ENCODE measurements at places on chromosomes 5 and 9.

- no peak for DNase-seq
These were observed 12.9 kb downstream of the FLT4 start for GRCh38 chr5:180636403-180637075.

- DNase-seq: no peak
These were observed 92.1 kb upstream of the FSD1L start for GRCh38 chr9:105355781-105356180.

DNA sequence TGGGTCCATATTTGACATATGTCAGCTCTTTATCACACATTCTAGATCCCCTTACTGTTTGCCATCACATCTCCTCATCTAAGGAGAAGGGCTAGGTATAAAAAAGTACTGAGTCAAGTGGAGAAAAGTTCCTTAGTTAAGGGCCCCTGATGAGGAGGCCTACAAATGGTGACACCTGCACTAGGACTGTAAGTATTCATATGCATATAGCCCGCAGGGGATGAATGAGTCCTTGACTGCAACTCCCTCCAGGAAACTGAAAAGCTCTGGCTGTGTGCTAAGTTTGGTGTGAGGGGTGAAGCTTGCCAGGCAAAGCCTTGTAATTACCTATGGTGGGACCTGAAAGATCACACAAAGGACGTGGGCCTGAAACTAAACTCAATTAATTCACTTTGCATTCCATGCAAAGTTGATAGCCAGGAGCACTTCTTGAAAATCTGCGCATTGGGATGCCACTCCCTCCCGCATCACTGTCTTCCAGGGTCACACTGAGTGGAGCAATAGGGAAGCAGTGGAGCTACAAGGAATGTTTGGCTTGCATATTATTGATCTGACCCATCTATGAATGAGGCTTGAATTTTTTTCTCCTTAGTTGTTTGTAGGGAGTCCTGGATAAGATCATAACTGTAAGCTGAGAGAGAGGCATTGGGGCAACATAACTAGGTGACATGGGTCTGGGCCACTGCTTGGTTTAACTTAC lies 11.9 kb upstream of the EQTN start:
- DNase-seq: no peak

- DNase-seq: no peak
These were observed 532.9 kb downstream of the ANXA1 start for GRCh38 chr9:73684601-73685000.

DNA sequence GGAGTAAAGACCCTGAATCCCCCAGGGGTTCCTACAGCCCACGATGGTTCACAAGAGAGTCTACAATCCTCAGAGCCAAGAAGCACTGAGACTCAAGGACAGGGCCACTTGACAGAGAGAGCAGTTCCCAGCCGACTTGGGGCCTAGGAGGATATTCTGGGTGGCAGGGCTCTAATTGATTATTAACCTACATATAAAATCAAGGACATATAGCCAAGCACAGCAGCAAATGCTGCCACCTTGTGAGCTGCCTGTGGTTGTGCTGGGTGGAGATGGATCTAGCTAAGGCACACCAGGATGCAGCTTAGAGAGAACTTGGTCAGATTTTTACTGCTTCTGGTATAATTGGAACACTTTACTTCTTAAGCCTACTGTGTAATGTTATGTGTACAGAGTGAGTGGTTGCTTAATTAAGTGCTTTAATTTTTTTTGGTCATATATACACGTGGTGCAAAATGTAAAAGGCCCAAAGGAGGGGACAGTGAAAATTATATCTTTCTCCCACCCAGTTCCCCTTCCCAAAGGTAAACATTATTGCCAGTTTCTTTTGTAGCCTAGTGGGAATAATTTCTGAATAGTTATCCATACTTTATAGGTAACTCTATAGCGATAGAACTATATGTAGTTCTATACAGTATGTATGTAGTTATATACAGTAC lies 78.8 kb downstream of the F2RL2 start:
- DNase-seq: no peak

GRCh38 chr9:76192013-76192412 lies 202.2 kb downstream of the RFK start:
- DNase-seq: no peak

DNA sequence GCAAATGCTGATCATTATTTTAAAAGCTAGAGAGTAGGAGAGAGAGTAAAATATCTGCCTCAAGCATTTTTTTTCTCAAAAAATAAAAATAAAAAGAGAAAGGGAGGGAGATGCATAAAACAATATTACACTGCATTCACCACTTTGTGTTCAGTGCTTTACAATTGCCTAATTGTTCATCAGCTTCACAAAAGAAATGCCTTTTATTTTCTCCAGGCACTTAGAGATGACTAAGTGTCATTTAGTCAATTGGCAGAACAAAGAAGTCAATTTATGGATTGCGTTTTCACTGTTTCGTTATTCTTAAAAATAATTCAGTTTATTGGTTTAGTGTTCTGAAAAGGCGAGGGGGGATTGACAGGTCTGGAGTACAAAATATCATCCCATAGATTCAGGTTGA lies 232.5 kb upstream of the CCNH start:
- DNase-seq: no peak

DNA sequence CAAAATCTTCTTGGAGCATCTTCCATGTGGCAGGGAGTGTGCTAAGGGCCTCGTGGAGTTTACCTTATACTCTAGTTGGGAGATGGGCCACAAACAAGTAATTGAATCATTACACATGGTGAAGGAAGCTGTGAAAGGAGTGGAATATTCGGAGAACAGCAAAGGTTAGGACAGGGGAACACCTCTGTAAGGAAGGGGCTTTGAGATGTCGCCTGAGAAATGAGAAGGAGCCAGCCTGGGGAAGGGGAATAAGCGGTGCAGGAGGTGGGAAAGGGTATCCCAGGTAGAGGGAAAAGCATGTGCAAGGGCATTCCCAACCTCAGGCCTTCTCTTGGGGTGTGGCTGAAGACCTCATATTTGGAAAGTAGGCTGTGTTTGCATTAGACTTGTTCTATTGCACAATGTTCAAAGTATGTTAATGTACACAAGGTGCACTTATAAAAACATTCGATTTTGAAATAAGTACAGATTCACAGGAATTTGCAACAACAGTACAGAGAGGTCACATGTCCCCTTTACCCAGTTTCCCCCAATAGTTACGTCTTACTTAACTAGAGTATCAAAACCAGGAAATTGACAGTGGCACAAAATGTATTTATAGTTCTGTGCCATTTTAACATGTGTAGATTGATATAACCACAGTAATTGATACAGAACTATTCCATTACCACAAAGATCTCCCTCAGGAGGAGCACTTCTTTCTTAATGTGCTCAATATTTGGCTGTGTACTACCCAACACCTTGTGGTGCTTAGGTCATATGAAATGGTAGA lies 2.4 kb upstream of the STOM start:
- DNase-seq: no peak

DNA sequence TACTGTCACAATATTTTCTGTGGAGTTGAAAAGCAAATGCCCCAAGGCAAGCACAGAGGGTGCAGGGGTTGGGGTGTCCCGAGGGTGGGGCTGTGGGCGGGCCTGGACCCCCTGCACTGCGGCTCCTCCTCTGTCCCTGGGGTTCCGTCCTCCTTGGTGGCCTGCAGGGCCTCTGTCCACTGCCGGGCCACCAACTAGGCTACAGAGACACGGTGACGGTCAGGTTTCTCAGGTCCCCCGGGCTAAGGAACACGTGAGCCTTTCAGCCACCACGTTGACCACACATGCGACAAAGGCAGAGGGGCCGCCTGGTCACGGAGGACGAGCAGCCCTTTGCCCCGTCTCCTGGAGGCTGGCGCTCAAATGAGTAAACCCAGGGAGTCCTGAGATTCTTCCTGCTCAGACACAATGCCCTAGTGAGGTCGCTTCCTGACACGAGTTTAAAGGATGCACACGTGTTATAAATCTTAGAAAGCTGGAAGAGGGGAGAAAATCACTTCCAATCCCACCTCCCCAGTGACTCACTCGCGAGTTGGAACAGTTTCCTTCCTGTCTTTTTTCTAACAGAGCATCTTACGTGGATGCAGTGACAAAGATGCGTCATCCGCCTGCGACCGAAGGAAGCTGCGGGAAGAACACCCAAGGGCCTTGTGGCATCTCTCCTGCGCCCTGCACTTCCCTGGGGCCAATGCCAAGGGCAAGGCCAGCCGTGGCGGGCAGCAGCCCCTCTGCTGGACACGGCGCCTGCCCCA lies 24.8 kb upstream of the OBP2B start:
- no peak for DNase-seq

DNA sequence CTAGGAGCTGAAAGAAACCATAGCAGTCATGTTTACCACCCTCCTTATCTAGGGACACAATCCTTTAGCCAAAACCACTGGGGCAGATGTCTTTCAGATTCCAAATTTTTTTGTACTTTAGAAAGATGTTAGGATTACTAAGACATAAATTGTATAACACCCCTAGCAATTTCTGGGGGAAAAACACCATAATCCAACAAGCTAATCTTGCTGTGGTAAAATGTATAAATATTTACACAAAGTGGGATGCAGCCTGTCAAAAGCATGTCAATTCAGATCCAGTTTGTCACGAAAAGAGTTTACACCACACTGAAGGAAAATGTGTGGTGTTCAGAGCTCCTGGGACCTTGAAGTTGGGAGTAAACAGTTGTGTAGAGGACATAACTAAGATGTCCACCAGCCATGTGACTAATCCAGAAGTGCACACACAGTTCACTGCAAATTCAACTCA lies 274.3 kb downstream of the ADAMTSL1 start:
- no peak for DNase-seq

- DNase-seq: no peak
These were observed 13.9 kb downstream of the ZNF346 start for GRCh38 chr5:177036443-177036842.

DNA sequence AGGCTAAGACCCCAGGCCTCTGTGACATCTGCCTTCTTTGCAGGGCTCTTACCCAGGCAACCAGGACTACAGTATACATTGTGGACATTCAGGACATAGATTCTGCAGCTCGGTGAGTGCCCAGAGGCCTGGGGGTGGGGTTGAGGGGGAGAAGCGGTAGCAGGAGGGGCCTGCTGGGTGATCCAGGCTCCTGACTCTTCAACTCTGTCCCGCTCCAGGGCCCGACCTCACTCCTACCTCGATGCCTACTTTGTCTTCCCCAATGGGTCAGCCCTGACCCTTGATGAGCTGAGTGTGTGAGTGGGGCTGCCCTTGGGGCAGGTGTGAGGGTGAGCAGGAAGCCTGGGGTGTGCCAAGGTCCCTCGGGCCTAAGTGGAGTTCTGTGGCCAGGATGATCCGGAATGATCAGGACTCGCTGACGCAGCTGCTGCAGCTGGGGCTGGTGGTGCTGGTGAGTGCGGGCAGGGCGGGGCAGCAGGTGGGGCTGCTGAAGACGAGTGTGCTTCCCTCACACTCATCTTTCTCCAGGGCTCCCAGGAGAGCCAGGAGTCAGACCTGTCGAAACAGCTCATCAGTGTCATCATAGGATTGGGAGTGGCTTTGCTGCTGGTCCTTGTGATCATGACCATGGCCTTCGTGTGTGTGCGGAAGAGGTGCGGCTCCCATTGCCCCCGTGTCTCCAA lies 19.8 kb downstream of the GPRIN1 start:
- no peak for DNase-seq

DNA sequence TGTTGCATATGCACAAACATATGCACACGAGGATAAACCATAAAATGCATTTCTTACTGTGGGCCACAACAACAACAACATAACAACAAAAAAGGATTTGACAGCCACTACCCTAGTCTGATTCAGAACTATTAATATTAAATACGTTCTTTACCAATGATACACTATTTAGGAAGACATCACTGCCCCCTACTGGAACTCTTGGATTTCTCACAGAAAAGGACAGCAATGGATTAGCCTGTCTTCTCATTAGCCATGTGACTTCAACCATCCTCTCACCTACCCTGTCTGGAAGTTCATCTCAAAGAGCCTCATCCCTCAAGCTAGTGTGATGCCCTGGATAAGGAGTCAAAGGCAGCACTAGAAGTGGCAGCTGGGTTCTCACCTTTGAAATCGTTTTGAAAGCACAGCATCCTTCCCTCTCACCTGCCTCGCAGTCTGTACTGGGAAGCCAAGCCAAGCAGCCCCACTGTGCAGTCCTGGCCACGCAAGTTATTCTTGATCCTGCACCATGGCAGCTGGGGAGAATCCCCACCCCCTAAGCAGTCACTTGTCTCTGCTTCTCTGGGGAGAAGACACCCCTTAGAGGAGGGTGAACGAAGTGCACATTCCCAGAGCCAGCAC lies 64.6 kb downstream of the SH3TC2 start:
- DNase-seq: no peak

- DNase-seq: peak; percentile 71
These were observed 65.8 kb upstream of the NFIL3 start for GRCh38 chr9:91489361-91489899.

DNA sequence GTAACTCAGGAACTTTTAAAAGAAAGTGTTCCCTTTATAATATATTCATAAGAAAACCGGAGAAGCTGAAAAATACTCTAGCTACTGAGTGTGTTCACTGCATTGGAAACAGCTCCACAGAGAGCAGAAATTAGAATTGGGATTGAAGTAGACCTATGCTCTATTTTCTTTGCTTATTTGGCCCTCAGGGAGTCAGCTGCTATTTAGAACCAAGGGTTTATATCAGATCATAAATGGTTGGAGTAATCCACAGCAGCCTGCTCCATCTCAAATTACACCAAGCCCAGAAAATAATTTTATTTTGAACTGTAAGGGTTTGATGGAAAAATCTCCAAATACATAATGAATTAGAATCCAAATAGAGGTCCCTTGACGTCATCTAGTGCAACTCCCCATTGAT lies 202.6 kb downstream of the ADAMTSL1 start:
- DNase-seq: no peak

- DNase-seq: no peak
These were observed 25.5 kb downstream of the INSYN2B start for GRCh38 chr5:169954786-169955185.

DNA sequence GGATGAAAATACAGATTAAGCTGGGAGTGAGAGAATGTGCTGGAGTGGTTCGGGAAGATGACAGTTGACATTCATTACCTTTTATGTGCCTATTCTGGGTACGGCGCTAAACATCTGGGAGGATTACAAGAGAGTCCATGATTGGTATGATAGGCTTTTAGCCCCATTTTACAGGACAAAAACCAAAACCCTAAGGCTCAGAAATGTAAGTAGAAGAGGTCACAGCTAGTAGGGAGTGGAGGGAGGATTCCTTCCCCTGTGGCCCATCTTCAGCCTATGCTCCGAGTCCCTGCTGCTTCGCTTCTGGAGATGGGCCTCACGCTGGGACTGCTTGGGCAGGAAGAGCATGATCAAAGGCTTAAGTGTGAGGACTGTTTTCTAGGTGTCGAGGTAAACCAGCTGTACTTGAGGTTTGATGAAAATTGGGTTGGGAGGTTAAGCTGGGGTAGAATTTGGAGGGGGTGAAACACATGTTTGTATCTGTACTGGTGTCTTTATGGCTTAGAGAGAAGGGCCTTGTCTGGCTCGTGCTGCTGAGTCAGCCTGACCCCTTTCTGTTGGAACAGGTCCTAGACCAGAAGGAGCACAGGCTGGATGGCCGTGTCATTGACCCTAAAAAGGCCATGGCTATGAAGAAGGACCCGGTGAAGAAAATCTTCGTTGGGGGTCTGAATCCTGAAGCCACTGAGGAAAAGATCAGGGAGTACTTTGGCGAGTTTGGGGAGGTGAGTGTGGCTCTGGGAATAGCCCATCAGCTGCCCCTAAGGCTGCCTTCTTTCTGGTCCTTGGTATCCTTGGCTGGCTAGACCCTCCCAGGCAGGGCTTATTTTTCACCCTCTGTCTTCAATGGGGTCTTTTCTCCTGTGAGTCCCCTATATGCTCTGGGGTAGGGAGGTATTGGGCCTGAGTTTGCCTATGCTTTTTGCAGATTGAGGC lies 2.1 kb downstream of the HNRNPAB start:
- DNase-seq: no peak

- no peak for DNase-seq
These were observed 15.4 kb upstream of the PPP1R26 start for GRCh38 chr9:135464181-135464580.

Data from brain pericyte (primary cell).